ENCODE measurements at places on chromosomes 2 and 18. TPM values are rescaled to one million over a fixed set of nuclear protein-coding genes. Genes with fewer than 3 reads are reported as not detected.

DNA sequence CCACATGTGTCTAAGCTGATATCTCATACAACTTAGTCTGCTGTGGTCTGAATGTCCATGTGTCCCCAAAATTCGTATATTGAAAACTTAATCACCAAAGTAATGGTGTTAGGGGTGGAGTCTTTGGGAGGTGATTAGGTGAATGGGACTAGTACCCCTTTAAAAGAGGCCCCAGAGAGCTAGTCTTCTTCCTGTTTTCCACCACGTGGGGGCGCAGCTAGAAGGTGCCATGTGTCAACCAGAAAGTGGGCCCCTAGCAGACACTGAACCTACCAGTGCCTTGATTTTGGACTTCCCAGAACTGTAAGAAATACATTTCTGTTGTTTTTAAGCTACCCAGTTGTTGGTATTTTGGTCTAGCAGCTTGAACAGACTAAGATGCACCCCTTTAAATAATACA is 86.6 kb downstream of the ASB1 start:
- H3K27me3 ChIP-seq = no peaks in the 10 kb centered on the region
- H3K36me3 ChIP-seq = no peaks in the 10 kb centered on the region
- no peak overlapping the region for H3K4me3 ChIP-seq
- DNase-seq = no peak
- H3K4me1 ChIP-seq = no peaks in the 10 kb centered on the region

GRCh38 chr2:160751021-160751420 is 257.4 kb upstream of the RBMS1 start:
- H3K27ac ChIP-seq = no peak overlapping the region
- no peaks in the 10 kb centered on the region for H3K36me3 ChIP-seq
- H3K4me3 ChIP-seq = no peak overlapping the region
- H3K4me1 ChIP-seq = no peaks in the 10 kb centered on the region
- H3K27me3 ChIP-seq = no peaks in the 10 kb centered on the region
- no peak for DNase-seq

DNA sequence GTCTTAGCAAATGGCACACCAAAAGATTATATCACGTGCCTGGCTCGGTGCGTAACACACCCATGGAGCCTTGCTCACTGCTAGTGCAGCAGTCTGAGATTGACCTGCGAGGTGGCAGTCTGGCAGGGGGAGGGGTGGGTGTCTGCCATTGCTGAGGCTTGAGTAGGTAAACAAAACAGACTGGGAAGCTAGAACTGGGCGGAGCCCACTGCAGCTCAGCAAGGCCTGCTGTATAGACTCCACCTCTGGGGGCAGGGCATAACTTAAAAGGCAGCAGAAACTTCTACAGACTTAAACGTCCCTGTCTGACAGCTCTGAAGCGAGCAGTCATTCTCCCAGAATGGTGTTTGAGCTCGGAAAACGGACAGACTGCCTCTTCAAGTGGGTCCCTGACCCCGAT is 55.9 kb upstream of the FSHR start:
- no peaks in the 10 kb centered on the region for H3K27me3 ChIP-seq
- no peaks in the 10 kb centered on the region for H3K4me1 ChIP-seq
- no peak overlapping the region for H3K27ac ChIP-seq
- no peak for DNase-seq

DNA sequence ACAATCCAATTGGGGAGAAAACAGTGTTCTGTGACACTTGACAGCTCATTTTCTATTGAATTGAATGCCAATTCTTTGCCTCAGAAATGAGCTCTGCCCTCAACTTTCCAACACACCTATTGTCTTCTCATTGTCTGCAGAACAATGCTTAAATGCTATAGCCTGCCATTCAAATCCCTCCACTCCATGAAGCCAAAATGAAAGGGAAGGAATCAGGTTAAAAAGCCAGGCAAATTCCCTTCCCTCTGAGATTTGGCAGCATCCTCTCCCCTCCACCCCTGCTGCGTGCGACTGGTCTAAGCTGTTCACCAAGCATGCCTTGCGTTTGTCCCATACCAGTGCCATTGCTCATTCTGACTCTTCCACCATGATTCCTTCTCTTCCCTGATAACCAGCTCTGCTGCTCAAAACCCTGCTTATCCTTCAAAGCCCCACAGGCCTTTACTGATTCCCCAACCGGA is 32.4 kb upstream of the TMEM131 start:
- H3K4me3 ChIP-seq = no peak overlapping the region
- H3K27me3 ChIP-seq = no peaks in the 10 kb centered on the region
- no peaks in the 10 kb centered on the region for H3K36me3 ChIP-seq
- no peak overlapping the region for H3K27ac ChIP-seq

- H3K36me3 ChIP-seq = no peaks in the 10 kb centered on the region
- DNase-seq = peak; percentile 36
- no peak overlapping the region for H3K4me3 ChIP-seq
- no peaks in the 10 kb centered on the region for H3K27me3 ChIP-seq
- no peaks in the 10 kb centered on the region for H3K4me1 ChIP-seq
These were observed 286.2 kb upstream of the EPAS1 start for GRCh38 chr2:46010925-46011490.

- no peak overlapping the region for H3K27ac ChIP-seq
- H3K4me3 ChIP-seq = no peak overlapping the region
- H3K36me3 ChIP-seq = peaks cover 49% of the 10 kb centered on the region
- no peaks in the 10 kb centered on the region for H3K27me3 ChIP-seq
- DNase-seq = no peak
- no peaks in the 10 kb centered on the region for H3K4me1 ChIP-seq
These were observed 13.7 kb downstream of the TRAPPC8 start for GRCh38 chr18:31929273-31929672.

DNA sequence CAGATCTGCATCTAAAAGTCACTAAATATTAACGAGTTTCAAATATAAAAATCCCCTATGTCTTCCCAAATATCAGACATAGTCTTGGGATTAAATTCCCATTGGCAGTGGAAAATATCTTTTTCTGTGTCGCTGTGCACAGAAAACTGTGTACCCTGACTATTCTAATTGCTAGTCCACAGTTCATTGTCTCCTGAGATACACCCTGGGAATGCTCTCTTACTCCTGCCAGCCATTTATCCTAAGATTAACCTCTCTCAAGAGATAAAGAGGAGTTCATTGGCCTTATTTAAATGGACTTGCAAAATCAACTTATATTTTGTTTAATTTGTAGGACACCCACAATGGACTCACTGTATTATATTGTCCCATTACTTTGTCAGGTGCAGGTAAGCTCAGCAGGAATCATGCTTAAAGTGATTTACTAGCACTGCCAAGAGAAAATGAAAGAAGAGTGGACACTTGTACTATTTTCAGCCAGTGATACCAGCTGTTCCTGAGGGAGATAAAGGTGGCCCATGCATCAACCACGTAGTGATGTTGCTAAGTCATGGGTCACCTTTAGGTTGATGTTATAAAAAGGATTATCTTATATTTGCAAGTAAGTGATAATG is 553.8 kb downstream of the PIK3C3 start:
- H3K4me3 ChIP-seq = no peak overlapping the region
- no peak for DNase-seq
- H3K4me1 ChIP-seq = no peaks in the 10 kb centered on the region

DNA sequence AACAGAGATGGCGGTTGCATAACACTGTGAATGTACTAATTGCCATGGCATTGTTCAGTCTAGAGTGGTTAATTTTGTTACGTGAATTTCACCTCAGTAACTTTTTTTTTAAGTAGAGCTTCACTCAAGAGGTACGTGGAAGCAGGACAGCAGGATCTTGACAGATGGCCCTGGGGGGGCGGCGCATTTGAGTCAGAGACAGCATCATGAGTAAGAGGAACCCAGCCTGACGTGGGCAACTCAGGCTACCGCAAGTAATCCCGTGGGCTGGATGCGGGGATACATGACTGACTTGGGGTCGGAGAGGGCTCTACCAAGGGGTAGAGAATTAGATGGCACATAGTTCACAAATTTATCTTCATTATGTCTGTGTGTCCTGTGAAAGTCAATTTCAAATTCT is 38.1 kb upstream of the DAPL1 start:
- H3K27ac ChIP-seq = no peak overlapping the region
- no peak for DNase-seq
- H3K27me3 ChIP-seq = no peaks in the 10 kb centered on the region
- no peaks in the 10 kb centered on the region for H3K4me1 ChIP-seq

GRCh38 chr18:48294899-48295585 is 114.1 kb downstream of the ZBTB7C start:
- no peak overlapping the region for H3K4me3 ChIP-seq
- no peak overlapping the region for H3K27ac ChIP-seq
- H3K4me1 ChIP-seq = peaks cover 2% of the 10 kb centered on the region
- H3K27me3 ChIP-seq = no peaks in the 10 kb centered on the region
- no peak for DNase-seq

- DNase-seq = no peak
- peaks cover 13% of the 10 kb centered on the region for H3K4me1 ChIP-seq
- no peaks in the 10 kb centered on the region for H3K27me3 ChIP-seq
- no peak overlapping the region for H3K4me3 ChIP-seq
- H3K27ac ChIP-seq = no peak overlapping the region
These were observed 50.3 kb downstream of the ACTR2 start for GRCh38 chr2:65277791-65278483.

- no peak for DNase-seq
- no peaks in the 10 kb centered on the region for H3K27me3 ChIP-seq
- no peak overlapping the region for H3K4me3 ChIP-seq
- H3K36me3 ChIP-seq = no peaks in the 10 kb centered on the region
These were observed 9.7 kb downstream of the STK39 start for GRCh38 chr2:168237741-168238140.

DNA sequence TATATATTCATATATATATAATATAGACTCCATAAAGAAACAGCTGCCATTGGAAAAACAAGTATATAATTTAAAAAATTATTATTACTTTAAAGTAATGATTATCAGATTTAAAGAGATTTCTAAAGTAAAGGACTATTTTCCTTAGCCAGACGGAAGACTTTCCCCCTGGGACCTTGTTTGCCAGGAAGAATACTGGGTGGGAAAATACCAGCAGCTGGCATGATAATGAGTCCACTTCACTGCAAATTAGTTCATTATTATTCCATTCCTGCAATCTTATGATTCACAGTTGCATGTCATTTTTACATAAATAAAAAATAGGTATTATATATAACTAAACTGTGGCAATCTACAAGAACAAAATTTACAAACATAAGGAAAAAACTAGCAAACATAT is 339.8 kb upstream of the CDH7 start:
- H3K36me3 ChIP-seq = no peaks in the 10 kb centered on the region
- DNase-seq = no peak
- no peaks in the 10 kb centered on the region for H3K4me1 ChIP-seq
- no peak overlapping the region for H3K4me3 ChIP-seq
- no peak overlapping the region for H3K27ac ChIP-seq
- no peaks in the 10 kb centered on the region for H3K27me3 ChIP-seq

DNA sequence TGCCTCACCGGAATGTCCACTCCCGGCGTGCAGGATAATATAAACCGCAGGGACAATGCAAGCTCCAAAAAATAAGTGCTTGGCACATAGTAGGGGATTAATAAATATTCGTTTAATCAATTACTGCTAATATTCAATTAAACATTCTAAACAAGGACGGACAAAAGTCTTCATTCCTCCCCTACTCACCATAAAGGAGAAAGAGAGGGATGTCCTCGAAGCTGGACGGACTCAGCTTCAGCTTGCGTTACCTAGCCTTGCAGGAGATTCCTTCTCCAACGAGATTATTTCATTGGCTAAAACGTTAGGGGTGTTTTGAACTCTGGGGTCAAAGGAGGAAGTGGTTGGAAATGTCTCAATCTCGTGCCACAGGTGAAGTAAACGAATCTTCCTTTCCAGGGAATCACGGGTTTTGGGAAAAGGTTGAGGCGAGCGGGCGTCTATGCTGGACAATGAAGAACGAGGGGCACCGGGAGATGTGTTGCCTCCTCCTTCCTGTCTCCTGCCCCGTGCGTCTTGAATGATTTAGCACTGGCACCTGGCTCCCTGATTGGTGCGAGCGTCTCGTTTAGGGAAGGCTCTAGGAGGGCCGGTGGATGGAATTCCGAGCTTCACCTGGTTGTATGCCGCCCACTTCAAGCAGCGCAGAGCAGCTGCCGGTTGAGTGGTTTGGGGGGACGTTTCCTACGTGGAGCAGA is 2.0 kb upstream of the GAD1 start:
- no peak overlapping the region for H3K27ac ChIP-seq
- no peak for DNase-seq
- H3K36me3 ChIP-seq = no peaks in the 10 kb centered on the region
- H3K4me1 ChIP-seq = peaks cover 59% of the 10 kb centered on the region

- no peak overlapping the region for H3K27ac ChIP-seq
- no peaks in the 10 kb centered on the region for H3K27me3 ChIP-seq
- H3K4me3 ChIP-seq = no peak overlapping the region
- no peak for DNase-seq
These were observed 451.4 kb upstream of the ST6GAL2 start for GRCh38 chr2:107337209-107337898.

DNA sequence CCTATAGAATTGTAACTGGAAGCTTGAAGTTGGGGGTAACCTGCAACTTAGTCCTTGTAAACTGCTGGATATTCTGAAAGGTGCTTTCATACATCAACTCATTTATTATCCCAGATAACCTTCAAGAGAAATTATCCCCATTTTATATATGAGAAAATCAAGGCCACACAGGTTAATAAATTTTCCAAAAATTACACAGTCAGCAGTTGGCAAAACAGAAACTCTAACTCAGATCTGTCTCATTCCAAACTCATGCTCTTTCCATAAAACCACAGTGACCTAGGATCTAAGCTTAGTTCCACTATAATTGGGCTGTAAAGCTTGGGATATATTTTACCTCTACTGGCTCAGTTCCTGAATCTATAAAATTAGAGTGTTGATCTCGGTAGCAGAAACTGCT is 167.6 kb upstream of the DDX18 start:
- no peaks in the 10 kb centered on the region for H3K27me3 ChIP-seq
- no peak for DNase-seq
- no peaks in the 10 kb centered on the region for H3K4me1 ChIP-seq
- H3K27ac ChIP-seq = no peak overlapping the region
- H3K4me3 ChIP-seq = no peak overlapping the region

The CNDP2 gene
- total RNA-seq = 75.5 TPM

The LIMS4 gene
- total RNA-seq = not detected

The CRACDL gene
- 0.36 TPM for total RNA-seq

The WDPCP gene
- total RNA-seq = 8.7 TPM

The KIF5C gene
- 7.3 TPM for total RNA-seq

The DLGAP1 gene
- total RNA-seq = 0.31 TPM

The UPP2 gene
- not detected for total RNA-seq

The TRAPPC12 gene
- total RNA-seq = 64.0 TPM

The CHRND gene
- not detected for total RNA-seq

The PID1 gene
- 0.53 TPM for total RNA-seq

Data from CD4-positive, alpha-beta T cell (primary cell).